T-cell (primary cell): ENCODE measurements at places on chromosomes 3 and 15. TPM values are rescaled to one million over a fixed set of nuclear protein-coding genes. Genes with fewer than 3 reads are reported as not detected.

Gene GUCA1C
- not detected for total RNA-seq

Gene MESP1
- total RNA-seq = 1.5 TPM

Gene GOLGA6L4
- 4.2 TPM for total RNA-seq

Gene NGRN
- 53.1 TPM for total RNA-seq

Gene TTBK2
- total RNA-seq = 26.7 TPM

GRCh38 chr15:74405823-74406222 lies 27.9 kb downstream of the SEMA7A start:
- peaks cover 34% of the 10 kb centered on the region for H3K4me1 ChIP-seq
- DNase-seq = no peak
- H3K27me3 ChIP-seq = no peaks in the 10 kb centered on the region
- no peak overlapping the region for H3K27ac ChIP-seq
- H3K4me3 ChIP-seq = no peak overlapping the region

- no peak for DNase-seq
- H3K27ac ChIP-seq = no peak overlapping the region
- peaks cover 19% of the 10 kb centered on the region for H3K4me1 ChIP-seq
These were observed 133.4 kb downstream of the TPRA1 start for GRCh38 chr3:127457094-127457475.

DNA sequence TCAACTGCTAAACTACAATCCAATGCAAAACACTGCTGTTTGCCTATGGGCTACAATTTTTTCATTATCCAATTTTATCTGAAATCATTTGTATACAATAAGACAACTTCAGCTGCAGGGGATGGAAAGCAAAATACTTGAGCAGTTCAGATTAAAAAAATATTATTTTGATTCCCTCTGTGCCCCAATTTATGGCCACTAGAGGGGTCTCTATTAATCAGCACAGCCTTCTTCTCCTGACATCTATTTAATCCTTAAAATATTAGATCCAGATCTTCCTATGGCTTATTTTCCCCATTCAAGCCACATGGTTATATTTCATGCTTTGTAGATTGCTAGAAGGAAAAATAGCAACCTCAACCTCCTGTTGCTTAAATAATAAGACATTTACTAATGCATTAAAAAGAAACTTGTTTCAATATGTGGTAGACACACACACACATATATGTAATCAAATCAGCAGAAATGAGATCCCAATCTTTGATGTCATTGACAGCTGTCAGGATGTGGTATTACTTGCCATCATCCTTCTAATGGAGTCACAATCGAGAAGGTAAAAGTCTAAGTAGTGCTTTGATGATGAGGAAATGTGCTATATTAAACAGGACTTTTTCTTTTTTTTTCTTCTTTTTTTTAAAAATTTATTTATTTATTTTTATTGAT lies 104.2 kb downstream of the P2RY1 start:
- H3K27ac ChIP-seq = no peak overlapping the region
- H3K27me3 ChIP-seq = no peaks in the 10 kb centered on the region
- H3K4me3 ChIP-seq = no peak overlapping the region
- H3K4me1 ChIP-seq = no peaks in the 10 kb centered on the region
- no peaks in the 10 kb centered on the region for H3K36me3 ChIP-seq

DNA sequence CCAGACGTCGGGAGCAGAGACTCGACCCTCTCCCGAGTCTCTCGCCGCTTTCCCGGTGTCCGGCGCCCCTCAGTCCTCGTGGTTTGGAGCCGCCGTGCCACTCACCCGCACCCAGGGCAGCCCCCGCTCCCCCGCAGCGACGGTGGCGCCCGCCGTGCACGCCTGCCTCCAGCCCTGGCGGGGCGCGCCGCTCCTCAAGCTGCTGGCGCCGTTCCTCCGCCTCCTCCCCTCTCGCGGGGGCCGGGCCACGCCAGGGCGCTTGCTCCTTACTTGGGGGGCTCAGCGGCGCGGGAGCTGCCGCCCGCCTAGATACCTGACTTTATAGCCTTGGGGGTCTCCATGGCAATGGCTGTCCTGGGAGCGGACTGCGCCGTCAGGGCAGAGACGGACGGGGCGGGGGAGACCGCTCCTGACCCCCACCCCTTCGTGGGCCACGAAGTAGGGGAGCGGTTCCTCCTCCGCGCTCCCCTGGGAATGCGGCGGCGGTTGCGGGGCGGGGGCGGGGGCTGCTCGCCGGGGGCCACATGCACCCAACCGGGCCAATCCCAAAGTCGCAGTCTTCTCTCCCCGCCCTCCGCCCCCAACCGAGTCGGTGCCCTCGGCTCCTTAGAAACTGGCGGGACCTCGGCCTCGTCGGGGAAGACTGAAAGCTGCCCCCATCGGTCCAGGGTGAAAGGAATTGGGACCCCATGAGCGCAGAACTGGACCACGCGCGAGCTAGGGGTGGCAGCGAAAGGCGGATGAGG lies at the start of gene ANKRD63:
Gene ANKRD63, minus strand, starts transcription at position 196 of the 746 bp plus-strand sequence. CDS start 478 bp downstream, outside the sequence.
- H3K27me3 ChIP-seq = no peaks in the 10 kb centered on the region
- H3K4me3 ChIP-seq = peak within 1 kb of the TSS; percentile 47
- peak; percentile 43 for DNase-seq
- no peak within 1 kb of the TSS for H3K27ac ChIP-seq
- H3K4me1 ChIP-seq = peaks cover 28% of the 10 kb centered on the region

DNA sequence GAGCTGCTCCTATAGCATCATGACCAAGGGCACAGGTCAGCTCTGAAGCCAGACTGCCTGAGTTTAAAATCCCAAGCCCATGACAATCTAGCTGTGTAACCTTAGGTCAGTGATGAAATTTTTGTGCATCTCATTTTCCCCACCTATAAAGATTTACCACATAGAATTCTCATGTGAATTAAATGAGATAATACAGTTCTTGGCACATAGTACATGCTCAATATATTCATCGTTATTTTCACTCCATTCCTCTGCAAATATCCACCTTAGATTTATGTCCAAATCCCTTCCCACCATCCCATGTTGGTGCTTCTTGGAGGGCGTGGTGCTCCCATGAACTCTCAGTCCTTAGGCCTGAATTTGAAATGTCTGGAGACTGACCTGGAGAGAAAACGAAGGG lies 300.1 kb downstream of the TLE3 start:
- H3K36me3 ChIP-seq = no peaks in the 10 kb centered on the region
- no peak overlapping the region for H3K27ac ChIP-seq
- H3K27me3 ChIP-seq = peaks cover 7% of the 10 kb centered on the region

DNA sequence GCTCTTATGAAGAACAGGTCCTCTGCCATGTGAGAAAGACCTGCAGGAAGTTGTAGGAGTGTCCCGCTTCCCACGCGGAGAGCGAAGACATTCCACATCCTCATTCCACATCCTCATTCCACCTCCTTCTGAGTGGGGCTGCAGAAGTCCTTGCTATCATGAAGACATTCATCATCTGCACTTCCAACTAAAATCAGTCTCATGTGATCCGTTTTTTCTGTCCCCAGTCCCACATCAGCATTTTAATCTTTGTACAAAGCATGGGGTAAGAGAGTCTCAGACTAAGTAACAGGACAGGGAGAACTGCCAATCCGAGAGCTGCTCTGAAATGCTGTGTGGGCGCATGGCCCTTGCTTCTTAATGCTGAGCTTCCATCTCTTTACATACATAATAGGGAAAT lies 227.2 kb downstream of the RSRC1 start:
- H3K27ac ChIP-seq = no peak overlapping the region
- H3K4me1 ChIP-seq = no peaks in the 10 kb centered on the region
- no peak for DNase-seq

DNA sequence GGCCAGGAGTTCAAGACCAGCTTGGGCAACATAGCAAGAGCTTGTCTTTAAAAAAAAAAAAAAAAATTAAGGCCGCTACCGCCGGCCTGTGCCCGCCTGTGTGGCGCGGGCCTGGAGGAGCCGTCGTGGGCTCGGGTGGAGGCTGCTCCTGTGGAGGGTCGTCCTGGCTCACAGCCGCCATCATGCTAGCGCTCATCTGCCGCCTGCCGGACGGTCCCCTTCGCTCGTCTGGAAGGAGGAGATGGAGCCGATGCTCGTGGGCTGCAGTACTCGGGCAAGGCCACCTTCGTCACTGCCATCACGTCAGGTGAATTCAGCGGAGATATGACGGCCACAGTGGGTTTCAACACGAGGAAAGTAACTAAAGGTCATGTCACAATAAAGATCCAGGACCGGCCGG lies 37.4 kb downstream of the TFRC start:
- H3K4me1 ChIP-seq = no peaks in the 10 kb centered on the region
- H3K36me3 ChIP-seq = peaks cover 5% of the 10 kb centered on the region

DNA sequence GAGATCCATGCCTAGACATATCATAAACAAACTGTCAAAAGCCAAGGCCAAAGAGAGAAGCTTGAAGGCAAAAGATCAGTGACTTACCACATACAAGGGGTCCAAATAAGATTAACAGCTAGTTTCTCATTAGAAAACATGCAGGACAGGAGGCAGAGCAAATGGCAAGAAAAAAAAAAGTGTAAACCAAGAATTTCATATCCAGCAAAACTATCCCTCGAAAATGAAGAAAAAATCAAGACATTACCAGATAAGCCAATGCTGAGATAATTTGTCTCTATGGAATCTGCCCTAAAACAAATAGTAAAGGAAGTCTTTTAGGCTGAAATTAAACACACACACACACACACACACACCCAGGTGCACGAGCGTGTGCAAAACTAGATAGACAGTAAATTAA lies 99.6 kb upstream of the NSMCE3 start:
- H3K27ac ChIP-seq = no peak overlapping the region
- H3K4me3 ChIP-seq = no peak overlapping the region
- DNase-seq = no peak
- no peaks in the 10 kb centered on the region for H3K36me3 ChIP-seq

DNA sequence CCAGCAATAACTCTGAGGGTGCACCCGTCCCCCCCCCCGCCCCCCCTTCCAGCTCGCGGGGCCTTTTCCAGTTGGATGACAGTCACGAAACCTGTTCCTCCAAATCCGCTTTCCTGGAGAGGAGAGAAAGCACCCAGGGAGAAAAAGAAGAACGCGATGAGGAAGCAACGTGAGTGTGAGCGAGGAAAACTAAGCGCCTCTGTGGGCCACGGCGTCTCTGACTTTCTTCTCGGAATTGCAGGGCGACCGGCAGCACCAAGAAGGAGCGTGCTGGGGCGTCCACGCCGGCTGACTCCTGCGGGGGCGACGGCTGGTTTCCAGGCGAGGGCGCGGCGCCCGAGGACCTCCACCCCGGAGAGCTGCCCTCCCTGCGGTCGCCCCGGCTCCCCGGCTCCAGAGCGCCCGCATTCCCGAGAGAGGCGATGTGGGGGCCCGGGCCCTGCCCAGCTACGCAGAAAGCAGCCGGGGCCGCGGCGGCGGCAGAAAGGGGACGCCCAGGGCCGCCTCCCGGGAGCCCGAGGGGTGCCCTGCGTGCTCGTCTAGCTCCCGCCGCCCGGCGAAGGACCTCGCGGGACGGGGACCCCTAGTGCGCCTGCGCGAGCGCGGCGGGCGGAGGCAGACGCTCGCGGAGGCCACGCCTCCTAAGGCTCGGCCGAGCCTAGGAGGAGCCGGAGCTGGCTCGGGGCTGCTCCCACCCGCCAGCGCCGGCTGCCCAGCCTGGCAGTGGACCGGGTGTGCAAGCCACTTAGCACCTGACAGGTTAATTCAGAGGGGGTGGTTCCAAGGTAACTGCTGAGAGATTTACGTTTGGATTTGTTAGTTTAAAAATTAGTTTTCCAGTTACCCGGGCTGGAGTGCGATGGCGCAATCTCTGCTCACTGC lies 15.3 kb upstream of the ADIPOQ start:
- peak overlapping the region; percentile 82 for H3K4me3 ChIP-seq
- peaks cover 5% of the 10 kb centered on the region for H3K4me1 ChIP-seq
- H3K36me3 ChIP-seq = no peaks in the 10 kb centered on the region
- peak; percentile 78 for DNase-seq
- H3K27ac ChIP-seq = no peak overlapping the region
- peaks cover 53% of the 10 kb centered on the region for H3K27me3 ChIP-seq

- H3K27me3 ChIP-seq = peaks cover 3% of the 10 kb centered on the region
- no peak for DNase-seq
- no peaks in the 10 kb centered on the region for H3K36me3 ChIP-seq
- no peak overlapping the region for H3K4me3 ChIP-seq
These were observed 230.3 kb upstream of the RGMA start for GRCh38 chr15:93319121-93319814.

DNA sequence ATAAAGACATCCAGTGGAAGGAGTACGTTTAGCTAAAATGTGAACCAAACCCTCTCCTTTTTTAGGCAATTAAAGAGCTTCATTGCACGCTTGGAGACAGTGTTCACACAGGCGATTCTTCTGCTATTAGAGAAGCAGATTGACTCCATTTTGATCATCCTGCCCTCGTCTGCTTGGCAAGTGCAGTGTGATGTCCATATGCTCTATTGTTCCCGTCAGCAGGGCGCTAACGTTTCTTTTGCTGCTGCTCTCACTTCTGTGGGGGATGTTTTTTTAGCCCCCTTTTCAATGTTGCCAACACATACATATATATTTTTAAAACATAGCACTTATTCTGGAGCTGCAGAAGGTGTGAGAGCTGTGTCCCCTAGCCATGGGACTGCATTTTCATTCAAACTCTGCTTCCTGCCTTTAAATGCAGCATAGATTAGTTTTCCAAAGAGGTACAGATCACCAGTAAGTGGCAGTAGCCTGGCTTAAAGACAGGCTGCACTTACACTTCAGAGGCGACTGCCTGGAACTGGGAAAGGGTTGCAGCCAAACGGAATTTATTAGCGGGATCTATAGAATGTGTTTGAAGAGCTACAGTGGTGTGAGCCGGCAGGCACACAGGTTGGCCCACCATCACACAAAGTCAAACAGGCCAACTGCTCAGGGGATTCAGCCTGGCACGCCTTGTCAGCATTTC lies 292.6 kb upstream of the DPH6 start:
- DNase-seq = no peak
- no peak overlapping the region for H3K27ac ChIP-seq
- no peaks in the 10 kb centered on the region for H3K4me1 ChIP-seq
- H3K4me3 ChIP-seq = no peak overlapping the region
- no peaks in the 10 kb centered on the region for H3K36me3 ChIP-seq

GRCh38 chr15:98240303-98240702 lies 279.8 kb downstream of the ARRDC4 start:
- no peaks in the 10 kb centered on the region for H3K27me3 ChIP-seq
- H3K4me3 ChIP-seq = no peak overlapping the region
- no peak overlapping the region for H3K27ac ChIP-seq

DNA sequence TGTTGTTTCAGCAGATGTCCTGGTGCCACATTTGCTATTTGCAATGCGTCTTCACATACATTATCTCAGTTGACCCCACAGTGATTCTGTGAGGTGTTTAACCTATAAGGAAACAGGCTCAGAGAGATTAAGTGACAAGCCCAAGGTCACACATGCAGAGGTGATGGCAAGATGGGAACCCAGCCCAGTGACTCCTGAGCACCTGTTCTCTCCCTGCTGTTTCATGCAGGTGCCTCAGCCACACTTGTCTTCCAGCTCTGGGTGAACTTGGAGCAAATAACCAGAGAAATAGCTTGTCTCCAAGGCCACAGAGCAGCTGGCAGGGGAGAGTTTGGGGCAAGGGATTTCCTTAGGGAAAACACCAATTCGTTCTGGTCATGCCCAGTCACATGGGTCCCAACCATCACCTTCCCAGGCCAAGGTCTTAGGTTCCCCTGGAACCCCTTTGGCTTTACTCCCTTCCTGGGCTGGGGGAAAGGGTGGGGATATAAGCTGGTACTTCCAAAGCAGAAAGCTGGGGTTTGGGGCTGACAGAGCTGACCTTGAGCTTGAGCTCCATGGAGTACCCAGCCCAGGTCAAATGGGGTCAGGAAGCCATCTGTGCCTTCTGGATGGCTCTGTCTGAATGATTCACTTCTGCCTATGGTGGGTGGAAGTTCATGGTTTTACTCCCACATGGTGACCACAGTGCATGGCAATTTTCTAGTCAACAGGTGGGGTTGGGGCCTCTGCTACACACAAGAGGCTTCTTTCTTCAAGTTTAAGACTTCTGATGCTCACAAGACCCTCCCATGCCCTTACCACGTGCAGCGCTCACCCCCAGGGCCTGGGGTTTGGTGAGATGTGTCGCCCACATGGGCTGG lies 22.4 kb downstream of the LIPC start:
- H3K4me3 ChIP-seq = no peak overlapping the region
- no peaks in the 10 kb centered on the region for H3K27me3 ChIP-seq
- DNase-seq = no peak
- no peak overlapping the region for H3K27ac ChIP-seq
- H3K4me1 ChIP-seq = peaks cover 9% of the 10 kb centered on the region
- no peaks in the 10 kb centered on the region for H3K36me3 ChIP-seq
